ENCODE measurements at places on chromosomes 6 and 20.

- DNase-seq = no peak
These were observed 65.2 kb downstream of the GTF2H5 start for GRCh38 chr6:158233214-158233795.

GRCh38 chr6:26240157-26241032, 124.6 kb upstream of the BTN3A2 start:
- DNase-seq = peak; percentile 70

DNA sequence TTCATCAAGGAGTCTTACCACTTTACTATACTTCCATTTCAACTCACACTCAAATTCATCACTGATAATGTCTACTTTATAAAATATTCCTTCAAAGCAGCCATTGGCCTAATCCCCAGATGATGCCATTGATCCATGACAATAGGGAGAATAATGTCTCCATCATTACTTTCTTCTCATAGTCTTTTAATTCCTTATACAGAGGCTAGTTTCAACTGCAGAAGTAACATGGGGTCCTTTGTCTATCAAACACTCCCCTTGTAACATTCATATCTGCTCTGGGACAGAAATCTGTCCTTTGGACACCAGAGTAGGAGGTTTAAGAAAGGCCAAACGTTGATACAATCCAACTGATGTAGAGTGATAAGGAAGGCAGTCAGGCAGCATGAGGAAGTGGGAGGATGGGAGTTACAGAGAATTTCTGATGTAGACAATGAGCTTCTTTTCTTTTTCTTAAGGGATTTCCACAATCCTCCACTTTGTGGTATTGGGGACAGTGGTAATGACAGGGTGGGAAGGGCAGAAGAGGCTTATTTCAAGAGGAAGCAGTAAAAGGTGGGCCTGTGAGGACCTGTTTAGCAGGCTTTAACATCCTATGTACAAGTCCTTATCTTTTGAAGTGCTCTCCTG, 18.9 kb upstream of the HLA-DOA start:
- DNase-seq = no peak

GRCh38 chr6:25010902-25011625, 75.3 kb upstream of the RIPOR2 start:
- peak; percentile 37 for DNase-seq

DNA sequence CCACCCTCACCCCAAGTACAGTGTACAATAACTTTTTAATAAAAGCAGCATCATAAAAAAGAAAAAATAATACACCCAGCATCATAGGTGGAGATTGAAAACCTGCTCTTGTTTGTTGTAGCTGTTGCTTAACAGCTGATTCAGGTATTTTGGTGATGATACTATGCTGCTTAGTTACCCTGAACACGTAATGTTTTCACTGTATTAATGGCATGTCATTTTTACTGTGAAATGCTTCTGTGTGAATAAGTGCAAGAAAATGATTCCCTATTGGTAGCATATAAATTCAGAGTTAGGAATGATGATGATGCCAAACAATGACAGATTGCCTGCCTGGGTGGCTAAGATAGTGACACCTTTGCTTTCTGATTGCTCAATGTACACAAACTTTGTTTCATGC, 405.7 kb downstream of the HDGFL1 start:
- DNase-seq = no peak

DNA sequence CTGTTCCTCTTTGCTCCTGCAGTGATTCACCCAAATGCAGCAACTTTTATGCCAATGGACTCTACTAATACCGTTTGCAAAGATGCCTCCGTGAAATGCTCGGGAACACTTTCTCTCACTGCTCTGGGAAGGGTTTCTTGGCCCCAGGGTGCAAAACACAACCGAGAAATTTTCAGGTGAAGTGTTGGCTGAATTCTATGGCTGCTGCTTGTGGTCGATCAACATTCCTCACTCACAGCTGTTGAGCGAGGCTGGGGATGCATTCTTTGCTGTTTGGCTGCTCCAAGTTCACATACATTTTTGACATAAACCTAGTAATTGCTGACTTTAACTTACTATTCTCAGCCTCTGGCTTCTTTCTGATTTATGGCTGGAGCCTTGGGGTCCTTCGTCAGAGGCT, 342.0 kb upstream of the CHD6 start:
- no peak for DNase-seq

GRCh38 chr6:27674882-27675281, 202.0 kb upstream of the ZNF184 start:
- no peak for DNase-seq

DNA sequence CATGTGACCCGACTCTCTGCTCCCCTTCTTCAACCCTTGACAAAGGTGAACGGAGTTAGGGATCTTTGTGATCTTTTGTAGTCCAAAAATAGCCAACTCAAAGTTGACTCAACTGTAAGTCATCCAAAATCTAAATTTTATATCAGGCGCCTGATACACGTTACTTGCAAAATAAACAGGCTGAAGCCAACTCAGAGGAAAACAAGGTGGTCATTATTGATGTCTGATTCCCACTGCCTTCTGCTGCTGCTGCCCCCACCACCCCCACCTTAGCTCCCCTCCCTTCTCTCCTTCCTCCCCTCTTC, 13.2 kb upstream of the RNF8 start:
- DNase-seq = peak; percentile 39

- DNase-seq = peak; percentile 36
These were observed 686.7 kb downstream of the COL12A1 start for GRCh38 chr6:74519163-74519562.

GRCh38 chr6:149354009-149354408, 36.5 kb downstream of the TAB2 start:
- no peak for DNase-seq

- no peak for DNase-seq
These were observed 885 bp downstream of the MTCL3 start for GRCh38 chr6:127518191-127518709.

DNA sequence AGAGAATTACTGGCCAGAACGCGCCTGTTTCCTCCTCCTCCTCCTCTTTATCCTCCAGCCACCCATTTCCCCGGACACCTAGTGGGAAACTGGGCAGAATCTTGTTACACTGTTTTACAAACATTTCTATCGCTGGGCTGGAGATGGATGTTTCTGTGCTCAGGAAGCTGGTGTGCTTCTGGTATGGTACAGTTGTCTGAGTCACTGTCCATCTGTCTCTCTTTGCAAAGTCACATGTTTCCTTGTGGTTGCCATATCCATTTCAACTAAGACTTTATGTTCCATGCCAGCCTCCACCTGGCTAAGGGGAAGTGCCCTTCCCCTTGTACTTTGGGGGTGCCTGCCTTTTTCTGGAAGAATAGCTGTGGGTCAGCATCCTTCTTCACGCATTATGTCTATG, 52.9 kb upstream of the SLC22A16 start:
- peak; percentile 81 for DNase-seq

DNA sequence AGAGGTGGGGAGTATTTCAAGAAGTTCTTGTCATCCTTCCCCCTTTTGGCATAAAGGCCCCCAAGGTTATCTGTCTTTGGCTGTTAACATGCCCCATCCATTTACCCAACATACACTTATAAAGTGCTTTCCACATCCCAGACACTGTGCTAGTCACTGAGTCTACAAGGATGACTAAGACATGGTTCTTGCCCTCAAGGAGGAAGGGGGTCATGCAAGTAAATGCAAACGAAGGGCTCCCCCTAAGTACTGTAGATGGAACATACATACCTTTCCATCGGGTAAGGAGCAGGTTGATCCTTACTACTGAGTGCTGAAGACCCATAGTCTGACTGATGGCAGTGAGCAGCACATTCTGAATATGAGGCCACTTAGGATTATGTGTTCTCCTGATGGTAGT, 38.3 kb downstream of the HECA start:
- DNase-seq = no peak

DNA sequence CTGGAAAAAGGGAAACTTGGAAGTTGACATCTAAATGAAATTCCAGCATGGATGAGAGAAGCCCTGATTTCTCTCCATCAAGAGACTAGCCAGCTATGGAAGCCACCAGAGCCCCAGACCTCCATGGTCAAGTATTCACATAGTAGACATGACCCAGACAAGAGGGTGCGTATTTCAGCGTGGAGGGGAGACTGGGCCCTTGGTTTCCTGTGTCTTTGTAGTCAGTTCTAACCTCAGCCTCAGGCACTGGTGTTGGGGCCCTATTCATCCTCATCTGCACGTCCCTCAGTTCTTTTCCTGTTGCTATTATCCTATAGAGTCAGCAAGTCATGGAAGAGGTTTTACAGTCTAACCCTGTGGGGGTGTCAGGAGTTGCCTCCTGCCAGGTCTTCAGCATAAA, 12.5 kb downstream of the GNL1 start:
- DNase-seq = no peak

DNA sequence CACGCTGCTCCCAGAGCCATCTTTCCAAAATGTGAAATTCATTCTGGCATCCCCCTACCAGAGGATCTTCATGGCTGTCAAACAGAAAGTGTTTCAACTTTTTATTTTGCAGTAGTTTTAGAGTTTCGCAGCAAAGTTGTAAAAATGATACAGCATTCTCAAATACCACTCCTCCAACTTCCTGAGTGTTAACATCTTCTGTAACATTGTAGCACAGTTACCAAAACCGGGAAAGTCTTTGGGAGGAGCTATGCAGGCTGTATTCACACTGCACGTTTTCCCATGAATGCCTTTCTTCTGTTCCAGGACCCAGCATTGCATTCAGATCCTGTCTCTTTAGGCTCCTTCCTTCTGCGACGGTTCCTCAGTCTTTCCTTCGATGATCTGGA, 30.1 kb downstream of the CDYL start:
- no peak for DNase-seq

DNA sequence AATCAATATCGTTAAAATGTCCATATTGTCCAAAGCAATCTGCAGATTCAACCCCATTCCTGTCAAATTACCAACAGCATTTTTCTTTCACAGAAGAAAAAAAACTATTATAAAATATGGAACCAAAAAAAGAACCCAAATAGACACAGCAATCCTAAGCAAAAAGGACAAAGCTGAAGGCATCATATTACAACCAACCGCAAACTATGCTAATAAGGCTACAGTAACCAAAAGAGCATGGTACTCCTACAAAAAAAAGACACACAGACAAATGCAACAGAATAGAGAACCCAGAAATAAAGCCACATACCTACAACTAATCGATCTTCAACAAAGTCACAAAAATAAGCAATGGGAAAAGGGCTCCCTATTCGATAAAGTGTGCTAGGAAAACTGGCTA, 49.2 kb downstream of the RNGTT start:
- DNase-seq = no peak

All from HFFc6 (cell line).